ENCODE measurements at places on chromosomes 6 and 20.

GRCh38 chr20:8693709-8694108, 375.2 kb upstream of the PLCB4 start:
- no peak for DNase-seq

GRCh38 chr20:7291323-7291943, 523.9 kb downstream of the BMP2 start:
- no peak for DNase-seq

DNA sequence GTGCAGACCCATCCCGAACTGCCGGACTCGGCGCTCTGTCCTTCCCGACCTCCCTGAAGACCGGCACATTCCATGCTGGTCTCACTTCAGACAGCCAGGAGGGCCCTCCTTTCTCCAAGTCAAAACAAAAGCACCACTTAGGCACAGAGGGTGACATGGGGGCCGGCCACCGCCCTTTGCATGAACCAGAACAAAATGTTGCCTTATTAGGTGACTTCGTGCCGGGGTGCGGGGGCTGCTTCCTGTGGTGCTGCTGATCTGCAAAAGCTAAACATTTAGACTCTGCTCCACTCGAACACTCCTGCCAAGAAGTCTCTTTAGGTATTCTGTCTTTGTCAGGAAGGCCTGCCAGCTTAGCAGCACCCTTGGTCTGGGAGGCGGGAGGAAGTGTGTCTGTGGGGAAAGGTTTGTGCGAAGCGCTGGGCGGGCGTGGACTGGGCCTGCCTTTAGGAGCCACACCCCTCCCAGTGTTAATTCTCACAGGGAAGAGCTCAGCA, 133.8 kb downstream of the SMOC2 start:
- DNase-seq: no peak

- DNase-seq: no peak
Observed at GRCh38 chr20:32796981-32797451, 22.7 kb upstream of the MAPRE1 start.

- DNase-seq: no peak
Observed at GRCh38 chr6:98716341-98716740, 118.0 kb upstream of the POU3F2 start.

GRCh38 chr20:21102603-21103311, 3.4 kb downstream of the LINC00237 start:
- peak; percentile 64 for DNase-seq

DNA sequence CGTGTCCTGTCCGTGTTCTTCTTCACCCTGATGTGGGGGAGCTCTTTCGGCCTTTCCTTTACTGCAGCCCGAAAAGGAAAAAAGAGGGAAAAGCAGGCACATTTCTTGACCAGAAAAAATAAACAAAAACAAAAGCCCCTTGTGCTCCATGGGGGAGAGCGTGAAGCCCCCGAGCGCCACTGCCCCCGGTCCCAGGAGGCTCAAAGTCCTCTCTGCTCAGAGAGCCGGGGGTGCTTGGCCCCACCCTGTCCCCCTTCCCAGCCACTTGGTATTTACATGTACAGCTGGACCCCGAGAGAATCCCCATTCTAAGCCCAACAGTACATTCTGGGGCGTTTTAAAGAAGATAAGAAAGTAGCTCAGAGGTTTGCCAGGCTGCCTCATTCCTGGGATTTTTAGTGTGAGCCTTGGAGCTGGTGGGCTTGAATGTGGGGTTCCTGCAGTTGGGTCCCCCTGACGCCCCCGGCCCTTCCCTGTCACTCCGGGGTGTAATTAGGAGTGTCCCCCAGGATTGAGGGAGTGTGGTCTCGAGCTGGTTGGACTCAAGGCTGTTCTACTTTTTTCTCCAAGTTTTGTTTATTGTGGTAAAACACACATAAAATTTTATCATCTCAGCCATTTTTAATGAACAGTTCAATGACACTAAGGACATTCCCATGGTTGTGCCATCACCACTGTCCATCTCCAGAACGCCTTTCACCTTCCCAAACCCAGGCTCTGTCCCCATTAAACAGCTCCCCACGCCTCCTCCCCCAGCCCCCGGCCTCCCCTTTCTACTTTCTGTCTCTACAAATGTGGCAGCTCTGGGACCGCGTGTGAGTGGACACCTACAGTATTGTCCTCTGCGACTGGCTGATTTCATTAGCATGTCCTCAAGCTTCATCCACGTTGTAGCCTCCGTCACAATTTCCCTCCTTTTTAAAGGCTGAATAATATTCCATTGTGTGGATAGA, 55.7 kb upstream of the BHLHE23 start:
- no peak for DNase-seq

- no peak for DNase-seq
Observed at GRCh38 chr6:16436550-16436949, 198.2 kb downstream of the GMPR start.

DNA sequence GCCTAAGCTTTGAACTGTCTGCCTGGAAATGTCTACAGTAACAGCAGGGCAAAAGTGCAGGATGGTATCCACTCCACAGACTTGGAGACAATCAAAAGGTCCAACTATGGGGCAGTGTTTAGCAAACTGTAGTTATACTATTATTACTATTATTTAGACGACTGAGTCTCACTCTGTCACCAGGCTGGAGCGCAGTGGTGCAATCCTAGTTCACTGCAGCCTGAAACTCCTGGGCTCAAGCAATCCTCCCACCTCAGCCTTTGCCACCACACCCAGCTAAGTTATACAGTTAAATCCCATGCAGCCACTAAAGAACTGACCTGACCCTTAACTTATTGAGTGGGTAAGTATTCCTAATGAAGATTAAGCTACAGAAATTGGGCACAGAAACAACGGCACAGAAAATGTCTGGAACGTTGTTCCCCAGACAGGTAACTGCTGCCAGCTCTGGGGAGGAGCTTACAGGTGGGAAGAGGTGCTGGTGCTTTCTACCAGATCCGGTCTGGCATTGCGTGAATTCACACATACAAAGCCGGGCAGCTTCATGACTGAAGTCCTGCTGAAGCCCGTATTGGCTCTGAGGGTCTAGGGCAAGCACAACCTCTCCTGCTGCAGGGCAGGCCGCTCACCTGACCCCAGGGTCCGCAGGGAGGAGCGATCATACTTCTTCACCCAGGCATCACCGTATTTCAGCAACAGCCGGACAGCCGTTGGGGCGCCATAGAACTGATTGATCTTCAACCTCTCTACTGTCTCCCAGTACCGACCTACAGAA, 27.0 kb upstream of the APMAP start:
- no peak for DNase-seq

DNA sequence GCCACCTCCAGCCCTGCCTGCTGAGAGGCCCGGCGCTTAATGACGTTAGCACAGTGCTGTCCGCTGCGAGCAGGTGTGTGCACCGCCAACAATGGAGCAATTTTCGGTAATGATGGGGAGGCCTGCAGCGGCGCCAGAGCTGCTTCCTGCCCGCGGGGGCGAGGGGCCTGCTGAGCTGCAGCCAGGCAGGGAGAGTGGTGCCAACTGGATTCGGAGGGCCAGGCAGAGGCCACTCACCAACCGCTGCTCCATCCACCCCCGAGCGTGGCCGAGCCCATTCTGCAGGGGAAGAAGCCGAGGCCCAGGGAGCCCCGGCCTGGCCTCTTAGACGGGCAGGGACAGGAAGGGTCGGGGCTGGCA, 9.6 kb downstream of the HRH3 start:
- DNase-seq: no peak

DNA sequence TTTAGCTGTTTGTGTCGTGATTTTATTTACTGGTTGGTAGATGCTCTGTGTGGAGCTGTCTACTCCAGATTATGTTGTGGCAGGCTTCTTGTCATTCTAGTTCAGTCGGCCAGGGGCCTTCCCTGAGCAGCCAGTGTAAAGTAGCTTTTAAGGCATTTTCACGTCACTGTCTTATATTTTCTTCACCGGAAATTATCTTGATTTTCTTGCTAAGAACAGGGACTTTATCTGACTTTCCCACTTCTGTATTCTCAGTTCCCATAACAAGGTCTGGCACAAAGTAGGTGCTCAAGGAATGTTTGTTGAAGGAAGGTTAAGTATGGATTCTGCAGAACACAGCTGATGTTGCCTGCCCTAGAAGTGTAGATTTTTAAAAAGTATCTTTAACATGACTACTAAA, 868 bp downstream of the LTV1 start:
- no peak for DNase-seq

GRCh38 chr20:46088409-46089166, 1.2 kb downstream of the NCOA5 start:
- no peak for DNase-seq

DNA sequence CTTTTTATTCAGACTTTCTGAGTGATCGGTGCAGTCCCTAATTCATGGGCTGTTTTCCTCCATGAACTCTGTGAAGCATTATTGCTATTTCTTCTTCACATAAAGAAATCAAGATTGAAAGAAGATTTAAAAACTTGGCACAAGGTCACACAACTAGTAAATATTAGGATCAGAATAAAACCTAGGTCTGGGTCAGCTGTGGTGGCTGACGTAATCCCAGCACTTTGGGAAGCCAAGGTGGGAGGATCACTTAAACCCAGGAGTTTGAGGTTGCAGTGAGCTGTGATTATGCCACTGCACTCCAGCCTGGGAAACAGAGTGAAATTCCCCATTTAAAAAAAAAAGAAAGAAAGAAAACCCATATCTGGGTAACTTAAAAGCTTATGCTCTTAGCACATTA, 1.4 kb downstream of the ZSCAN9 start:
- no peak for DNase-seq

DNA sequence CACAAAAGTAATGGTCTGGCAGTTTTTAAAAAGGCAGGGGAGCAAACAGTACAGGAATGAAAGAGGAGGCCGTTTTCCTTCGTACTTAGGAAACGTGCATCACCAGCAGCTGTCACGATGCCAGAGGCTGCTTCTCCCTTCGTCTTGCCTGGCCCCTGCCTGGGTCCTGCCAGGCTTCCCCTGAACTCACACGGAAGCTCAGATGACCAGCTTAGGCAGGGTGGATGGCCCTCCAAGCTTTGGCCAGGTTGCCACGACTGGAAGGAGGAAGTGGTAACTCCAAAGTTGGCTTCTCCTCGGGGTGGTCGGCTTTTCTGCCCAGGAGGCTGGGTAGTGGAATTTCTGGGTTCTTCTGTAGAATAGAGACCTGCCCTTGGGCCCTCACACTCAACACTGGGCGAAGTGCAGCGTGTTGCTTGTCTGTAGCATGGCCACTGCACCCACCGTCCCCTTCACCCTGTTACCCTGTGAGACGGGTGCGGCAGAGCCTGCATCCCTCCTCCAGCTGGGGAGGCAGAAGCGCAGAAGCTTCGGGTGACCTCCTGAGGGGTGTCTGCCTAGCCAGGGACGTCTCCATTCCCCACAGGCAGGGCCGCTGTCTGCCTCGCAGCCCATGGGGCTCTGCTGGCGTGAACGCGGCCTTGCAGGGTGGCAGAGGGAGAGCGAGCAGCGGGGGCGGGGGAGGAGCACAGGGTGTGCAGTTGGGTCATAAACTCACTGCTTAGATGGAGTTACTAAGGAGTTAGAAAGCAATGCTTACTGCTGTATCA, 18.4 kb upstream of the RBM38 start:
- DNase-seq: no peak

DNA sequence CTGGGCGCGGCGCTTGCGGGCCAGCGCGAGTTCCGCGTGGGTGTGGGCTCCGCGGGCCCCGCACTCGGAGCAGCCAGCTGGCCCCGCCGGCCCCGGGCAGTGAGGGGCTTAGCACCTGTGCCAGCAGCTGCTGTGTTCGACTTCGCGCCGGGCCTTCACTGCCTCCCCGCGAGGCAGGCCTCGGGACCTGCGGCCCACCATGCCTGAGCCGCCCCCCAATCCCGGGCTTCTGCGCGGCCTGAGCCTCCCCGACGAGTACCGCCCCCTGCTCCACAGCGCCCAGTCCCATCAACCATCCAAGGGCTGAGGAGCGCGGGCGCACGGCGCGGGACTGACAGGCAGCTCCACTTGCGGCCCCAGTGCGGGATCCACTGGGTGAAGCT, 36.2 kb downstream of the RIOK1 start:
- DNase-seq: no peak
